ENCODE measurements at places on chromosomes 3 and 15.

- no peak for DNase-seq
Measured at GRCh38 chr3:34213478-34213877, 415.0 kb downstream of the PDCD6IP start.

DNA sequence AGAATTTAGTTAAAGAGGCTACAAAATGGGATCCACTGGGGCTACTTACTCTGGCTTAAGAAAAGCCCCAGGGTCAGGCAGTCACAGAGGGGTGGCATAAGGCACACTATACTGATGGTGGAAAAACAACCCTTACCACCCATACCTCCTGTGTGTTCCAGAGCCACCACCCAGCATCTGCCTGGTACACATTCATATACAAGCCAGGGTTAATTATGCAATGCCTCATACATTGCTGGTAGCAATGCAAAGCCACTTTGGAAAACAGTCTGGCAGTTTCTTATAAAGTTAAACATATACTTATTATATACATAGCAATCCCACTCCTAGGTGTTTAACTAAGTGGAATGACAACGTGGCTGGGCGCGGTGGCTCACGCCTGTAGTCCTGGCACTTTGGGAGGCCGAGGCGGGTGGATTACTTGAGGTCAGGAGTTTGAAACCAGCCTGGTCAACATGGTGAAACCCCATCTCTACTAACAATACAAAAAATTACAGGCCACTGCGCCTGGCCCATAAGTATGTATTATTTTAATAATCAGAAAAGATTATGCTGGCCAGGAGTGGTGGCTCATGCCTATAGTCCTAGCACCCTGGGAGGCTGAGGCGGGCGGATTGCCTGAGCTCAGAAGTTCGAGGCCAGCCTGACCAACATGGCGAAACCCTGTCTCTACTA is 15.2 kb upstream of the NCKIPSD start:
- DNase-seq = no peak

DNA sequence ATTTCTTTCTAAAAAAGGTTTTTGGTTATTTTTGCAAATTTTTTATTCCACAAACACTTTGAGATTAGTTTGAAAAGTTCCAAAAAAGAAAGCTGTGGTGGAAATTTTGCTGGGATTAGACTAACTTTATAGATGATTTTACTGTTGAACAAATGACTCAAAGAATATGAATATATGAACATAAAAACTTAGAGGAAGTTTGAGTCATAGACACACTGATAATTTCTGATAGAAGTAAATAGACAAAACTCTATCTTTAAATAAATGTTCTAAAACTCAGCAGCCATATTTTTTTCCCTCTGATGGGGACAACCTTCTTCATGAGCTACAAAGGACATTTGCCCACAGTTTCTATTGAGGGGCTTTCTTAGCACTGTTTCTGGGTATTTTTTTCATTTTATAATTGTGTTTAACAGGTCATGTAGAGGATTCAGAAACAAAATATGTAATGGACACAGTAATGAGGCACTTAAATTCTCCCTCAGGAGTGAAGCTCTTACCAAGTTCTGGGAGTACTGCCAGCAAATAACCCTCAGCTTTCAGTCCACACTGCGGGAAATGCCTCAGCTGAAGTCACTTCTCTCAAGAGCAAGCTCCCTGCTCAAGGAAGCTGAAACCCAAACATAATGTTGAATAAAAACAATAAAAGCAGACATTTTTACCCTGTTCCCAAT is 157.6 kb downstream of the NFKBIZ start:
- DNase-seq = peak; percentile 58

GRCh38 chr3:122102191-122102935 is 47.2 kb downstream of the CD86 start:
- DNase-seq = no peak

DNA sequence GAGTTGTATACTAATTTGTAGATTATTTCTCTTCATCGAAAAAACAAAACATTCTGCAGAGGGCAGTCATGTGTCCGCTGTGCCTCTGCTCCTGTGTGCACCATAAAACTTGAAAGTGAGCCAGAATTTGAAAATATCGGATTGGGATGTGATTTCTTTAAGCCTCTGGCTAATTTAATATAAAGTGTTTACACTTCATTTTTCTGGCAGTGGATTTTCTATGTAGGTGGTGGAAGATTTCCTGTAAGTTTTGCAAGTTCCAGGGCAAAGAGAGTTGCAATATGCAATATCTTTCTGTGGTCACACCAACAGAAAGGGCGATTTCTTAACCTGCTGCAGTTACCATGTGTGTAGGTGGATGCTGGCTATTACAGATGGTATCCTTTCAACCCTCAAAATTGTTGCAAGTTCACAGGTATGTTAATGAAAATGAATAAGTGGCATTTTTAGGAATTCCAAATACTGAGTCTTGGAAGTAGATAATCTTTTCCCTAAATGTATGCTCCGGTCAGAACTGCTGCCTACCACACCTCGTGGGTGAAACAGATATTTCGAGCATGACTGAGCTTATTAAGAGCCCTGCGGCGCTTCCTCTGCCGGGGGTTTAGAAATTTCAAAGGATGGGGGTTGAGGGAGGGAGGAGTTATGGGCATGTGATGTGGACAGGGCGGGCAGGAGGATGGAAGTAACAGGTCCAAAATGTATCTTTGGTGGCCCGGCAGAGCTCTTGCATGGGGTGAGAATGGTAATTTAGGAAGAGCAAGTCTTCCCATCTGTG is 134.0 kb downstream of the PGPEP1L start:
- DNase-seq = peak; percentile 95

GRCh38 chr3:58496206-58496857 is 4.4 kb downstream of the KCTD6 start:
- no peak for DNase-seq

DNA sequence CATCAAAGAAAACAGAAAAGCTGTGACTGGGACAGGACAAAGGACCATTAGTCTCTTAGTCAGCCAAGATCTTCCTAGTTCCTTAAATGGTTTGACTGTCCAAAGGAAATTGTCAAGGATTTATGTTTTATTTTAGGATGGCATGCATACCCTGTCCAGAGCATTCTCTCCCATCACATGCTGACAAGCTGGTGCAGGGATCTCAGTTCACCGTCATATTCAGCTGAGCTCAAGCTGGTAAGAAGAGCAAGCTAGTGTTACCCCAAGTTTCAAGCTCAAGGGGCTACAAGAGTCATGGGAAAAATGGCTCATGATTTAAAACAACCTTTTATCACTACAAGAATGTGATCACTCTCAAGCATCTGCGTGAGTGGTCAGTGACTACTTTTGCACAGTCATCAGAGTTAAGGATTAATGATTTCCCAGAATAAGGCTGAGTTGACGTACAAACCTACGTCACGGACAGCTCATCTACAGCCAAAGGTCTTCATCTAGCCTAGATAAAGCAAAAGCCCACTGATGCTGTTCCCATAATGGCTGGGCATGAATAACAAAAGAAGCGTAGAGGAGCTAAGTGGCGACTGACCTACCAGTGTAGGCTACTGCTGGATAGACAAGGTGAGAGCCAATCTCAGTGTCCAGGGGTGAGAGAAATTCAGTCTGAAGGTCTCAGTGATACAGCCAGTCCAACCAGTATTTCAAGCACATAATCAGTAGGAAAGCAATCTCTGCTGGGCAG is 157.5 kb downstream of the GABRB3 start:
- no peak for DNase-seq

- no peak for DNase-seq
Measured at GRCh38 chr3:85627932-85628331, 669.1 kb downstream of the CADM2 start.

- peak; percentile 82 for DNase-seq
Measured at GRCh38 chr15:42494998-42495360, 455 bp upstream of the SNAP23 start.

All from RPMI7951 (cell line).